MCF 10A (cell line): ENCODE measurements at places on chromosomes 2 and 18.

DNA sequence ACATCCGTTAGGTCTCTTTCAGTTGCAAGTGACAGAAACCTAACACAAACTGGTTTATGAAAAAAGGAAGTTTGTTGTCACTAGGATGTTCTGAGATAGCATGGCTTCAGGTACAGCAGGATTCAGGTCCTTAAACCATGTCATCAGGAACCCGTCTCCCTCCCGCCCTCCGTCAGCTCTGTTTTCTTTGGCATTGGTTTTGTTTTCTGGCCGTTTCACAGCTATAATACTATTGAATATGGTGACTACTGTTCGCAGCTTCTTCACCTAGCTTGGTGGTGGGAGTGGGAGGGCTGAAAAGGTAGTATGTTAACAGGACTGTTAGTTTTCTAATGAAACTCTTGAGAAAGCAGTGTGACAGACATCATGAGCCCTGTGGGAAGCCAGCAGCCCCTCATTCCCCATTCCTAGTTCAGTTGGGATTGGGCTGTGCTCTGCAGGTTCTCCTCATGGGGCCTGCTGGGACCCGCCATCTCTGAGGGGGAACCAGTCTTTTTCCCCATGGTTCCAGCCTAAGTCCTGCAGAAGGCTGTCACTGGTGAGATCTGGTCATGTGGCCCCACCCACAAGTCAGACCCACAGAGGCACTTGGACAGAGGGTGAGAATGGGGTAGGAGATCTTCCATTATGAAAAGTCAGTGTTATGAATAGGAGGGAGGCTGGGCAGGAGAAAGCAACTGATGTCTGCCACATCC is 12.1 kb downstream of the PTMA start:
- H3K27me3 ChIP-seq, result no peaks in the 10 kb centered on the region
- H3K4me3 ChIP-seq, result no peak overlapping the region
- no peaks in the 10 kb centered on the region for H3K36me3 ChIP-seq
- peaks cover 10% of the 10 kb centered on the region for H3K4me1 ChIP-seq

GRCh38 chr2:69645031-69645431 is 1.5 kb upstream of the AAK1 start:
- H3K4me3 ChIP-seq, result peak overlapping the region; percentile 73
- no peak for DNase-seq
- peaks cover 38% of the 10 kb centered on the region for H3K4me1 ChIP-seq
- peaks cover 8% of the 10 kb centered on the region for H3K36me3 ChIP-seq

DNA sequence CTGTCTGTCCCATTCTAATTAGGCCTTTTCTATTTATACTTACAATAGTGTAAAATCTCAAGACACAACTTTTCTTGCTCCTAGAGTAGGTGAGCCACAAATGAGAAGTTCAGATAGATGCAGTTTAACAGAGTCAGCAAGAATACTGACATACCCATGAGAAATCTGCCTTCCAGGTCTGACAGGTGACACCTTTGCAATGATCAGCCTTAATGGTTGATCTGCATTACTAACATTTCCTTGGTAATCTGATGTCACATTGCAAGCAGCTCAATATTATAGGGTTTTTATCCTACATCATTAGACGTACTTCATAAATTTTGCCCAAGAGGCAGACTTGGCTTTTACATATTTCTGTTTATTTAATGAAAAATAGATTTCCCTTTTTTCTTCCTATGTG is 359.3 kb upstream of the VWC2L start:
- H3K27ac ChIP-seq, result no peak overlapping the region
- H3K27me3 ChIP-seq, result no peaks in the 10 kb centered on the region
- DNase-seq, result no peak

GRCh38 chr2:44918095-44918775 is 23.3 kb upstream of the SIX3 start:
- peak overlapping the region; percentile 0 for H3K27ac ChIP-seq
- peak; percentile 93 for DNase-seq
- no peaks in the 10 kb centered on the region for H3K36me3 ChIP-seq

DNA sequence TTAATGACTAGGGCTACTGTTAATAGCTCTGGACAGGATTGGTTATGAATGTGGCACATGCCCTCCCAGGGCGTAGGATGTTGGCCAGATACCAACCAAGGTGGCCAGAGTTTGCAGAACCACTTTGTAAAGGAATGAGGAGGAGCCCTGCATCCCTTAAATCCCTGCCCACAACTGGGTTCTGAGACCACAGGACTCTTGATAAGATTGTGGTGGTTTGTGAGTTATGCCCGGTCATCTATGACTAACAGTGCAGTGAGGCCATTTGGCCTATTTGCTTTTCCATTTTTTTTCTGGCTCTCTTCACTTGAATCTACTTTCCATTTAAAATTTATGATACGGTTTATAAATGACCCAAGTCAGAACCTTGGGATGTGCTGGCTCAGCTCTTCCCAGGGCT is 294.5 kb downstream of the PRKCE start:
- H3K36me3 ChIP-seq, result peaks cover 6% of the 10 kb centered on the region
- no peak overlapping the region for H3K4me3 ChIP-seq
- H3K27ac ChIP-seq, result no peak overlapping the region

DNA sequence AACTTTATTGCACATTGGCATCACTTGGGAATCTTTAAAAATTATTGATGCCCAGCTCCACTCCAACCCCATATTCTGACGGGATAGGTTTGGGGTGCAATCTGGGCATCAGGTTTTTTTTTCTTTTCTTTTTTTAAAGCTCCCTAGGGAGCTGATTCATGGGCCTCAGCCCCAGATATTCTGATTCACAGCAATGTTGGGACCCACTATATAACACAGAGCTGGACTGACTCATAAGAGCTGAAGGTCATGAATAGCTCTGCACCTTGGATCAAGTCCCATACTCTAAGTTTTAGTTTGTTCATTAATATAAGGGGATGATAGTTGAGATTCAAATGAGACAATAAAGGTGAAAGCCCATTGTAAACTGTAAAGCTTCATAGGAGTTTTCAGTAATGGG is 191.1 kb upstream of the REV1 start:
- H3K4me1 ChIP-seq, result no peaks in the 10 kb centered on the region
- H3K27me3 ChIP-seq, result no peaks in the 10 kb centered on the region
- H3K4me3 ChIP-seq, result no peak overlapping the region
- H3K27ac ChIP-seq, result no peak overlapping the region

DNA sequence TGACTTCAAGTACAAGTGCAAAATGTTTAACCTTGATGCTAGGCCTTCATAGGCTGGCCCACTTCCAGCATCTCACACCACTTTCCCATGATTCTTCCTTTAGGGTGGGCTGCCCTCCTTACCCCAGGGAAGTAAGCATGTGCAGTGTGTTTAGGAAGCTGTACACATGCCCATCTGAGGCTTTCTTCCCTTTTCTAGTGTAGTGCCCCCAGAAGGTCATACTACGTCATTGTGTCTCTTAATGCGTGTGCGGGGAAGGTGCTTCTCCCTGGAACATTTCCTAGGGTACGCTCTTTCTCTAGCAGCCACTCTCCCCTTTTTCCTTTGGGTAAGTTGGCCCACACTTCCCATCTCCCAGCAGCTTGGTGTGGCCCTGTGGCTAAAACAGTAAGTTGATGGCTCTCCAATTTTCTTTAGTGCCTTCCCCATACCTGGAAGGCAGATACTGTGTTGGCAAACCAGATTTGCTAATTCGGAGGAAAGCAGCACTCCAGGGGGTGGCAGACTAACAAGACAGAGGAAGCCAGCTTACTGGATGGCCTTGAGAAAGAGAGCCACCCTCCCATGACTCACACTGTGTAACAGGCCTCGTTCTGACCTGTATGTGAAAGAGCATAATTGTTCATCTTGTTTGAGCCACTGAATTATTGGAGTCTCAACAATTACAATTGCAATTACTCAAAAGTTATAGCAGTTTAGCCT is 1.1 kb upstream of the SULT6B1 start:
- no peak overlapping the region for H3K4me3 ChIP-seq
- H3K27me3 ChIP-seq, result no peaks in the 10 kb centered on the region
- H3K36me3 ChIP-seq, result no peaks in the 10 kb centered on the region
- peak overlapping the region; percentile 68 for H3K27ac ChIP-seq
- DNase-seq, result peak; percentile 95

DNA sequence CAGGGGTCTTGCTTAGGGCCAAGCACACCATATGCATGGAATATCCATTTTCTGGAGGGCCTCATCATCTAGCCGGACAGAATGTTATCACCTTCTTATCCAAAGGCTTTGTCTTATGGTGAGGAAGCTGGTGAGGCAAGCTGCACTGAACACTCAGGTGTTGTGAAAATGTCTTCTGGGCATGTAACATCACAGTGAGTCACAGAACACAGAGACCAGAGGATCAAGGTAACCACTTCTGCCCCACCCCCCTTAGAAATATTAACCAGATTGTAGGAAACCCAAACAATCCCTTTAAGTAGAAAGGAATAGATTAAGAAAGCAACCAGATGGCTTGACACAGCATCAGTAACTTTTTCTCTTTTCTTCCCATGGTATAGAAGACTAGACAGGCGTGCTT is 51.1 kb downstream of the MYO5B start:
- no peak overlapping the region for H3K4me3 ChIP-seq
- H3K4me1 ChIP-seq, result peaks cover 18% of the 10 kb centered on the region
- H3K27ac ChIP-seq, result no peak overlapping the region
- H3K36me3 ChIP-seq, result no peaks in the 10 kb centered on the region
- no peaks in the 10 kb centered on the region for H3K27me3 ChIP-seq

DNA sequence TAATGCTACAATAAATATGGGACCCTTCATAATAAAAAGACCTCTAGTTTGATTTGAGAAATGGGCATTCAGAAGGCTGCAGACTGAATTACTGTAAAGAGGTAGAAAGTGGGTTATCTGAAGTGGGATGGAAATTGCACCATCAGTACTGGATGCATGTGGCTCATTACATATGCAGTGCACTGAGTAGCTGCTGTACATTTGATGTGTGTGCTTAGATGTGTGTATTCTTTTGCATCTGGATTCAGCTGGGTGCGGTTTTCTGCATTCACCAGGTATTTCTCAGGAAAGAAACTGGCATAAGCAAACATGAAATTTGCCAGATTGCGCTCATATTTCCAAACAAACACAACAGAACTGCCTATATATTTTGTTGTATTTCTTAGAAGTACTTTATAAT is 38.2 kb downstream of the NDC80 start:
- no peak for DNase-seq
- no peaks in the 10 kb centered on the region for H3K27me3 ChIP-seq
- peaks cover 5% of the 10 kb centered on the region for H3K36me3 ChIP-seq
- H3K4me1 ChIP-seq, result peaks cover 6% of the 10 kb centered on the region
- no peak overlapping the region for H3K4me3 ChIP-seq
- H3K27ac ChIP-seq, result no peak overlapping the region

- H3K27ac ChIP-seq, result no peak overlapping the region
- H3K27me3 ChIP-seq, result peaks cover 72% of the 10 kb centered on the region
- DNase-seq, result no peak
- no peaks in the 10 kb centered on the region for H3K36me3 ChIP-seq
- no peak overlapping the region for H3K4me3 ChIP-seq
These were observed 16.1 kb upstream of the CIB4 start for GRCh38 chr2:26657265-26657664.

DNA sequence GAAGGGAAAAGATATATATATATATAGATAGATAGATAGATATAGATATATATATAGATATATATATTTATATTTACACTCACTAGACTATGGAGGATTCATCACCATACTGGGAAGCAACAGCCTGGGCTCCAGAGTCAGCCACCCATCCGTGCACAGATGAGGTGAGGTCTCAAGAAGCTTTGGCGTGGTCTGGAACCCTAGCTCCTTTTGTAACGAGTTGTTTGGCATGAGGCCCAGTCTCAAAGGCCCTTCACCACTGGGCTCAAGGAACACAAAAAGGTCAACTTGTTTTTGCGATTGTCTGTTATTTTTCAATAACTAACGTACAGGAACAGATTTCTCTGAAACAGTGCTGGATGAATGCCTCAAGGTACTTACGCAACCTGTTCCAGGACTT is 448.7 kb downstream of the CMPK2 start:
- no peak overlapping the region for H3K27ac ChIP-seq
- no peaks in the 10 kb centered on the region for H3K36me3 ChIP-seq
- DNase-seq, result no peak
- H3K4me1 ChIP-seq, result peaks cover 8% of the 10 kb centered on the region

- no peaks in the 10 kb centered on the region for H3K4me1 ChIP-seq
- DNase-seq, result no peak
- H3K36me3 ChIP-seq, result peaks cover 6% of the 10 kb centered on the region
- H3K4me3 ChIP-seq, result no peak overlapping the region
These were observed 8.4 kb upstream of the CD226 start for GRCh38 chr18:69956057-69956456.

DNA sequence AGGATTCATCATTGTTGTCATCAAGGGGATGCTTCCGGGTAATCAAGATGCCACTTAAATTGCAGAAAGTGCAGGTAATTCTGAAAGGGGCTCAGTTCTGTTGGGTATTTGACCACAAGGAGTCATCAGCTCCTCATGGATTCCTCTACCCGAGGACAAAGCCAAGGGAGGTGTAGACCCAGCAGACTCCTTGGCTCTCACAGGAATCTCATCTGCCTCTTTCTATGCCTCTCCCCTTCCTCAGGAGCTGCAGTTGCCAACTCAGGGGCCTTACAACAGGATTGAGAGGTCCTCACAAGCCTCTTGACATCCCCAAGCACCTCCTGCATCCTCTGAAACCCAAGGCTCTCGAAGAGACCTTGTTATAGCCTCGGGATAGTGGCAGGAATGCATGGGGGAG is 44.0 kb downstream of the ITGB6 start:
- no peak overlapping the region for H3K27ac ChIP-seq
- H3K36me3 ChIP-seq, result no peaks in the 10 kb centered on the region
- H3K4me3 ChIP-seq, result no peak overlapping the region
- H3K27me3 ChIP-seq, result no peaks in the 10 kb centered on the region

- H3K36me3 ChIP-seq, result no peaks in the 10 kb centered on the region
- no peak overlapping the region for H3K4me3 ChIP-seq
- H3K27me3 ChIP-seq, result peaks cover 24% of the 10 kb centered on the region
- no peak overlapping the region for H3K27ac ChIP-seq
- no peaks in the 10 kb centered on the region for H3K4me1 ChIP-seq
These were observed 387.9 kb upstream of the MYT1L start for GRCh38 chr2:2719015-2719414.

GRCh38 chr2:109689182-109689930 is 75.2 kb downstream of the SOWAHC start:
- no peaks in the 10 kb centered on the region for H3K36me3 ChIP-seq
- H3K4me1 ChIP-seq, result peaks cover 8% of the 10 kb centered on the region
- no peaks in the 10 kb centered on the region for H3K27me3 ChIP-seq

- peaks cover 4% of the 10 kb centered on the region for H3K36me3 ChIP-seq
- H3K4me3 ChIP-seq, result no peak overlapping the region
- no peaks in the 10 kb centered on the region for H3K4me1 ChIP-seq
- H3K27ac ChIP-seq, result no peak overlapping the region
These were observed 299.5 kb downstream of the DCDC2C start for GRCh38 chr2:4002841-4003403.

GRCh38 chr2:9984871-9985480 is 33.5 kb downstream of the GRHL1 start:
- H3K27me3 ChIP-seq, result no peaks in the 10 kb centered on the region
- no peak for DNase-seq
- no peak overlapping the region for H3K27ac ChIP-seq
- no peaks in the 10 kb centered on the region for H3K36me3 ChIP-seq
- no peak overlapping the region for H3K4me3 ChIP-seq

DNA sequence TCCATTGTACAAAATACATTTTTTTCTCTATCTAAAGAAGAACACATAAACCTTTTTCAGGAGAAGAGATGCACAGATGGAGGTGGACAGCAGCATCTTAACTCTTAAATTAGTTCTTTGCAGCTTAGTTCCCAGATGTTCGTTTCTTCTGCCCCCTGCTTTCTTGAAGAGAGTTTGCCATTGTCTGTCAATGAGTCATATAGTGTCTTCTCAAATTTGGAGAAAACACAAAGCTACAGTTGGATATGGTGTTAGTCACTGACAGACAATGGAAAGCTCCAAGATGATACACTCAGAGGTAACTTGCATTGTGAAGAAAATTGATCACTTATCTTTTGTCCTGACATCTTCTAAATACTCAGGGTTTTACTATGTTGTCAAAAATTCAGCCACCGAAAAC is 48.8 kb upstream of the TMEFF2 start:
- no peaks in the 10 kb centered on the region for H3K36me3 ChIP-seq
- DNase-seq, result peak; percentile 23
- no peaks in the 10 kb centered on the region for H3K4me1 ChIP-seq
- H3K27ac ChIP-seq, result no peak overlapping the region
- H3K27me3 ChIP-seq, result no peaks in the 10 kb centered on the region
